Aorta (tissue), 5 donors: ENCODE measurements at places on chromosomes 3 and 15.

- no peak for DNase-seq
Observed at GRCh38 chr3:178385280-178385952, 150.8 kb upstream of the KCNMB2 start.

DNA sequence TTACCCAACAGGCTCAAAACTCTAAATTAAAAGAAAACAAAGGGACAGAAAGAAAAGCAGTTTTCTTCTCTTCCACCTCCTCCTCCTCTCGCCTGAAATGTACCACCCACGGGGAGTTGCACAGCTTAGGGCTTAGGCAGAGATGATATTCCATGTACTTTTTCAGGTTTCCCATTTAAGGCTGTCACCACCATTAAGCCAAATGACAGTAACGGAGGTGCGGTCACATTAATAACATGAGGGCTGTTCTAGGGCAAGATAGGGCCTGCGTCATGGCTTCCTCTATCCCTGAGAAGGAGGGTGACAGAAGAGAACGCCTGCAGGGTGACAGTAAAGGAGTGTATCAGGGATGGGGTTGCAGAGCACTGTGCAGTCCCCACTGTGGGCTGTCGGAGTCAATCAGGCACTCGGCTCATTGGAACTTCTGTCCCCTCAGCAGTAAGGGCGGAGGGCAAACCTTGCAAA lies 51.7 kb upstream of the TJP1 start:
- DNase-seq, result no peak

GRCh38 chr15:71549697-71550096 lies 260.7 kb upstream of the NR2E3 start:
- DNase-seq, result no peak

GRCh38 chr3:188476935-188477334 lies 323.0 kb downstream of the LPP start:
- DNase-seq, result no peak

GRCh38 chr3:125055913-125056745 lies at the start of gene HEG1:
TSS of gene HEG1 (minus strand) at chr3:125055997. CDS start at chr3:125055890, 107 bp downstream.
- peak; percentile 97 for DNase-seq

DNA sequence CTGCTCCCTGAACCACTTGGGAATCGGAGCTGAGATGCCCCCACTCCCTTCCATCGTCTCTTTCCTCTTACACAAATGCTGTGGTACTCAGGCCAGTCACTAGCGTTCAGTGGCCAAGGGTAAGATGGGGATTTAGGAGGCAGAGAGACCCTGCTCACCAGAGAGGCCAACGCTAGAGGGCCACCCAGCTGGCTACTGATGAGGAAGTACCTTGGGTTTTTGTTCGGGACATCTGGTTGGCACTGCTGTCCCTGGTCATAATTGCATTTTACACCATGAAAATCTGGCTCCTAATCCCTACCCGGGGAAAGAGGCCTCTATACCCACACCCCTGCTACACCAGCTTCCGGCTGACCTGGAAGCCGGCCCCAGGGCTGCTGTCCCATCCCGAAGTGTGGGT lies 7.7 kb downstream of the MAP6D1 start:
- DNase-seq, result no peak

DNA sequence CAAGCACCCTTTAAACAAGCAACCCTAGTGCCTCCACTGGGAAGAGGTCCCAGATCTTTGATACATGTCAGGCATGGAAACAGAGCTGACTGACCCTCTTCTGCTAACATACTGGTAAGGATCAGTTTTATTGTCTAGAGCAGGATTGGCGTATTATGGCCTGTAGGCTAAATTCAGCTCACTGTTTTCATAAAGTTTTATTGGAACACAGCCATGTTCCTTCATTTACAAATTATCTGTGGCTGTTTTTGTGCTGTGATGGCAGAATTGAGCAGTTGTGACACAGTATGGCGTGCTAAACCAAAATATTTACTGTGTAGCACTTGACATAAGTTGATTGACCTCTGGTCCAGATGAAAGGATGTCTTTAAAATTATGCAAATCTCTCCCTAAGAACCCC lies 45.0 kb downstream of the WDR76 start:
- DNase-seq, result no peak

- no peak for DNase-seq
Observed at GRCh38 chr15:34490417-34491193, 53.0 kb upstream of the GOLGA8A start.

DNA sequence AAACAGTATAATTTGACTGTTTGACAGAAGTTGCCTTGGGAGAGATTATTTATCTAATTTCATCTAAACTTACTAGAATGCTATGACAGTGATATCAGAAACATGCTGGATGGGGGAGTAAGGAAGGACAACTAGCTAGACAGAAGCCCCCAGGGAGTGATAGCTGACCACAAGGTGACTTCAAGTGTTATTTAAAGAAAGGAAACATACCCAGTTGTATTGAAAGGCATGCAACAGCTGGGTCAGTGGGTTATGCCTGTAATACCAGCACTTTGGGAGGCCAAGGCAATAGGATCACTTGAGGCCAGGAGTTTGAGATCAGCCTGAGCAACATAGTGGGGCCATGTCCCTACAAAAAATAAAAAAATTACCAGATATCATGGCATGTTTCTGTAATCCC lies 69.6 kb downstream of the SLC49A4 start:
- DNase-seq, result no peak

DNA sequence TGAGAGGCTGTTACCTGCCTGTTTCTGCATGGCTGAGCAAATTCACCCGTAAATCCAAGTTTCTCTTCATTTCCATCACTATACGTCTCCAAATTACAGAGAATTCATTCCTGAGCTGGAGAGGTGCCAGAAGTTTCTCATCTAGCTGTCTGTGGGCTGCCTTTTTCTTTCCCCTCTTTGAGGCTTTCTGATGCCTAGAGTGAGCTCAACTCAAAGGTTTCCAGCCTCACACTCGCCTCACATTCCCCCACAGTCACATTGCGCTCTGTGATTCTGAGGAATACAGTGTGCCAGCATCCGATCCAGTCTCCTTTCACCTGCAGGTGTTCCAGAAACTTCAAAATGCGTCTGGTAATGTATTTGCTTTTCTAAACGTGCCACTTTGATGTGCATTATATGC lies 267.2 kb downstream of the MFSD1 start:
- no peak for DNase-seq

- no peak for DNase-seq
Observed at GRCh38 chr3:48426944-48427629, 2.8 kb downstream of the PLXNB1 start.

DNA sequence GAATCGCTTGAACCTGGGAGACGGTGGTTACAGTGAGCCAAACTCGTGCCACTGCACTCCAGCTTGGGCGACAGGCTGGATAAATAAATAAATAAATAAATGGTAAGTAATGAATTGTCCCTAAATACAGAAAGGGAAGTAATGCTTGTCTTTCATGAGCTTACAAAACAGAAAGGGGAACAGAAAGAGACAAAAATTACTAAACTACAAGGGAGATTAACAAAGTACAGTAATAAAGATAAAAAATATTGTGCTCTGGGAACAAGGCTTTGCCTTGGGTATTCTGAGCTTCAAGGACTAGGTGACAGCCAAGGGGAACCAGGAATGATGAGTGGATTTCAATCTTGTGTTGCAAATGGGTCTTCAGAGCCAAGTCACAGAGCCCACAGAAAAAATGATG lies 9.2 kb upstream of the HLTF start:
- no peak for DNase-seq

- no peak for DNase-seq
Observed at GRCh38 chr3:10381336-10381735, 60.4 kb upstream of the SEC13 start.

- DNase-seq, result no peak
Observed at GRCh38 chr3:155323063-155323666, 29.7 kb upstream of the STRIT1 start.

GRCh38 chr3:21734746-21735145 lies 16.3 kb downstream of the ZNF385D start:
- DNase-seq, result no peak

DNA sequence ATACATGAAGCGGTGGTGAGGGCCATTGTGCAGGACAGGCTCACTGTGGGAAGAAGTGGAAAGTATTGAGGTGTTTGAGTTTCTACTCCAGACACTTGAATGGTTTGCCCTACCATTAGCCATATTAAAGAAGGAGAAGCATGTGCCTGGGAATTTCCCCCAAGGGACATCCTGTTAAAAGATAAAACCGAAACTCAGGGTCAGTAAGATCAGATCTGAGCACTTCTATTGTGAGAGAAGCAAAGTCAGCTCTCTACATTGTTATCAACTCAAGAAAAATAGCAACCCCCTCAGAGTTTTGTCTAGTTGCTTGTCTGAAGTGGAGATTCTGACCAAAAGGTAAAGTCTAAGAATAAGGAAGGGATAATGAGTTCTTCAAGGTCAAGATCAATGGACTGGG lies 269.8 kb downstream of the CHST2 start:
- no peak for DNase-seq

- DNase-seq, result no peak
Observed at GRCh38 chr15:68616397-68616796, 37.6 kb downstream of the CORO2B start.

DNA sequence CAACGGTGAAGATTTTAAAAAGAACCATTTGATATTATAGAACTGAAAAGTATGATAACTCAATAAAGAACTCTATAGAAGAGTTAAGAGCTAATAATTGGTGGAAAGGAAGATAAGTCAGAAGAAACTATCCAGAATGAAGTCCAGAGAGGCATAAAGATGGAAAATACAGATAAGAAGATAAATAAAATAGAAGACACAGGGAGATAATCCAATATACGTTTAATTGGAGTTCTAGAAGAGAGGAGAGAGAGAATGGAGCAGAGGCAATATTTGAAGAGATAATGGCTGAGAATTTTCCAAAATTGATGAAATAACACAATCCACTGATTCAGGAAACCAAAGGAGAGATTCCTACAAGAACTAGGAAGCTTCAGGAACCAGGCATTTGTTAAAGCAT lies 49.8 kb upstream of the EPHB3 start:
- DNase-seq, result no peak

- no peak for DNase-seq
Observed at GRCh38 chr3:14652-15051, 181.9 kb upstream of the CHL1 start.

DNA sequence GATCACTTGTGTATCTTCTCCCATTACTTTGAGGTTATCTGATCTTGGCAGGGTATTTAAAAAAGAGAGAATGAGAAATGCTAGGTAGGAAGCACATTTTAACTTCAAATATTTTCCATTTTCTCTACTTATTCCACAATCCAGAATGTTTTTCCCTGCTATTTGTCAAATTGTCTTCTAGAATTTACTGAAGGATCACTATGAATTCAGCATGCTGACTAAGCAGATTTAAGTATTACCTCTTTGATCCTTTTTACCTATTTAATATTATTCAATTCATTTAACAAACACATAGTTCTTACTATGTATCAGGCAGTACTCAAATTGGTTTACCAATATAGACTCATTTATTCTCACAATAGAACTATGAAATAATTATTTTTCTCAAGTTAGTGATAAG lies 463.4 kb upstream of the ARL6 start:
- no peak for DNase-seq

DNA sequence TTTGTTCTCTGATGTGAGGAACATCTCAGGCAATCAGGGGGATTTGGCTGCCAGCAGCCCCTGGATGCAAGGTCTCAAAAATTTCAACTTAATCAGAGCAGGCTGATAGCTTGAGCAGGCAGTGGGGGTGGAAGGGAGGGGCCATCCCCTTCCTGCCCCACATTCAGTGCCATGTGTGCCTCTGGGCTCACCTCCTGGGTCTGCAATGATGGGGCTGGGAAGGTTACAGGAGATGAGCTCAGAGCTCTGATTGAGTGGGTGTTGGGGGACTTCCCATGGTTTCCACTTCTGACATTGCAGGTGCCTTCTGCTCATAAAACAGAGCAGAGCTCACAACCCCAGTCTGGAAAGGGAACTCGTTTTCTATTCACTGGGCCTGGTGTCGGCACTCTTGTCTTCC lies 37.0 kb downstream of the PARP16 start:
- DNase-seq, result no peak
